ENCODE measurements at places on chromosomes 5 and 9.

- DNase-seq = no peak
Observed at GRCh38 chr5:55554585-55555202, 19.9 kb upstream of the PLPP1 start.

DNA sequence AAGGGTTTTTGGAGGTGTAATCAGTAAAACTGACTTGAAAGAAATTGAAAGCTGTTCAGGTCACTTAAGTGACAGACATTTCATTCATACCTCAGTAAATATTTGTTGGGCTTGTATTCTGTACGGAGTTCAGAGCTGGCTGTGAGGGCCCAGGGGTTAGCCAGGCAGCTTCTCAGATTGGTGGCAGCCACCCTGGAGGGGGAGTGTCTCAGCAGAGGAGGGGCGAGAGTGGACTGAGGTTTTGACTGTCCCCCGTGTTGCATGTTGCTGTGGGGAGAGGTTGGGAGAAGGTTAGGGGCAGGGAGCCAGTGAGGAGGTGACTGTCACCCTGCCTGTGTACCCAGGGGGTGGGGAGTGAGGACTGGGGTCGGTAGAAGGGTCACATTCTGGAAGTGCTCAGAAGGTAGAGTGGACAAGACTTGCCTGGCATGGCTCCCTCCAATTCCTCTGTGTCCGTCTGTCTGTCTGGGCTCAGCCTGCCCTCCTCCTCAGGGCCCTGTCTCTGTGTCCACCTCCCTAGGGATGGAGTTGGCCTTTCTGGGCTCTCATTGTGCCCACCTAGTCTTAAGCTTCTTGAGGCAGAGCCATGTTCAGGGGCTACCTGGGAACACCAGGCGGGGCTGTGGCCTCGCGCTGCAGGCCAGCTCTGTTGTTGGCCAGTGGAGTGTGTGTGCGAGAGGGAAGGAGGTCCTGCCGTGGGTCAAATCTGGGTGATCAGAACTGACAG lies 4.4 kb downstream of the PHF2 start:
- no peak for DNase-seq

DNA sequence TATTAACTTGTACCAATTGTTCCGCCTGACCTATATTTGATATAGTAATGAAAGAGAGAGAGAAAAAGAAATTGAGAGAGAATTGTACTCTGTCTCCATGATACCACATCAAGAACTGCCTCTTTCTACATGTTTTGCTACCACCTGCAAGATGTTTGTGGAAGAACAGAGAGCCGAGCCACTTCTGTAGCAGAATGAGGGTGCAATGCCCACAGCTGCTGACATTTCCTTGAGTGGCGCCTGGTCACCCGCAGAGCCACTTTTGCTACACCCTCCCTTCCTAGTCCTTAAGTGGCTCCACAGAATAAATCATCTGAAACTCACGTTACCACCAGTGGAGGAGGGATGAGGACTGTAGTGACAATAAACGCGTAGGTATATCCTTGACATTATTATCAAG lies 17.1 kb upstream of the FAM81B start:
- no peak for DNase-seq

DNA sequence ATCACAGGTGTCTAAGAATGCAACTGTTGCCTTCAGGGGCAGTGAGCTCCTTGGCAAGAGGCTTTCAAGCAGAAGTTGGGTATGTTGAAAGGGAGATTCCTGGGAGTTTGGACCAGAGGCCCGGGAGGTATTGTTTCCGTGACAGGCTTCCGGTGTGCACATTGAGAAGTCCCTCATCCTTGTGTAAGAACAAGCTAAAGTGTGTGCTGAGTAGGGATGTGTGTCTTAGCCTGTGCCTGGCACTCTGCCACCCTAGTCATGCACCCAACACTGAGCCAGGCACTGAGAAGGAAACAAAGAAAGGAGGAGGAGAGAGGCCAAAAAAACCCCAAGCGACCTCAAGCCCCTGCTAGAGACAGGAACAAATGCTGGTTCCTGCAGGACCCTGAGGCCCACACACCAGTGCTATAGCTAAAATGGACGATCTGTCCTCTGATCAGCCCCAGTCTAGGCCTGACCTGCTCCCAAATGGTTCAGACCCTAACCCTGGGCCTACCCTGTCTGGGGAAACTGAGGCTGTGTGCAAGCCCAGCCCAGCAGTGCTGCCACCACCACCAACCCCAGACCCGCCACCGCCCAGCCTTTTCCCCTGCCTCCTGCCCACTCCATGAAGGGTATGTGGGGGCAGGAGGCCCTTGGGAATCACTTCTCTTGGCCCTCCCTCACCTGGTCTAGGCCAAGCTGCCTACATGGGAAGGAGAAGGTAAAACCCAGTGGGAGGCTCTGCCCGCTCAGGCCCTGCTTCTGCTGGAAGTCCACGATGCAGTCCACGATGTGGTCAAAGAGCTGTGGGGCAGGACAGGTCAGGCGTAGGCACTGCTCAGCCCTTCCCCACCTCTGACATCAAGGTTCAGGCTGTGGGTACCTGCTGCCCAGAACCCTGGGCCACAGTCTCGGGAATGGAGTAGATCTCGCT lies 12.6 kb downstream of the HK3 start:
- DNase-seq = no peak

DNA sequence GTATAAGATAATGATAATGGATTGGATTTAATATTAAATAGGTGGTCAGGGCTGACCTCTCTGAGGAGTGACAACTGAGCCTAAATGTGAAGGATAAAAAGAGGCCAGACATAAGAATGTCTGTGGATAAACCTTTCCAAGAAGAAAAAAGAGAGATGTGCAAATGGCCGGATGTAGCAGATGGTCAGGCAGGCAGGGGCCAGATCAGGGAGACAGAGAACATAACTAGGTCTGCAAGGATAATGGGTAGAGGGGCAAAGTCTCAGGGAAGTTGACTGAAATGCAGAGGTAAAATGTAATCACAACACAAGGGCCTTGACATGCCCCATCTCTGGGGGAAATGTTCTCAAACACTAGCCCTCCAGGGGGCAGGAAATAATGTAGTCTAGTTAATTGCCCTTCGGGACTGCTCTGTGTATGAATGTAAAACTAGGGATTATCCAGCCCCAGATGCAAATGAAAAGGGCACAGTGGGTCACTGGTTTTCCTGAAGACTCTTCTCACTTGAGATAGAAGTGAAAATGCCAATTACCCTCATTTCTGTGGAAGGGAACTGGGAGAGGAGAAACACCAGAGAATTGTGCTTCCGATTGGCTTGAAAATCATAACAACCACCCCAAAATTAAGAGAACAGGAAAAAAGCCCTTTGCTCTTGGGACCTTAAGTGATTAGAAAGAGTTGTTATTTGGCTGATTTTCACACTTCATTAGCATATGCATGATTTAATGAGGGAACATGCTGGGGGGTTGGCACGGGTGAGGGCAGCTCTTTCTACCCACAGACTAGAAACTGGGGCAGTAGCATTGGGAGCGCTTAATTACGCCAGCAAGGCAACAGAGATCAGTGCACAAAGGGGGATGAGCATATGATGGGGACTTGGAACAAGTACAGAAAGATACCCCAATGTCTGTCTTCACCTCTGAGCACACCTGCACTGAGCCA lies 88.6 kb downstream of the PPP2R2B start:
- DNase-seq = no peak

DNA sequence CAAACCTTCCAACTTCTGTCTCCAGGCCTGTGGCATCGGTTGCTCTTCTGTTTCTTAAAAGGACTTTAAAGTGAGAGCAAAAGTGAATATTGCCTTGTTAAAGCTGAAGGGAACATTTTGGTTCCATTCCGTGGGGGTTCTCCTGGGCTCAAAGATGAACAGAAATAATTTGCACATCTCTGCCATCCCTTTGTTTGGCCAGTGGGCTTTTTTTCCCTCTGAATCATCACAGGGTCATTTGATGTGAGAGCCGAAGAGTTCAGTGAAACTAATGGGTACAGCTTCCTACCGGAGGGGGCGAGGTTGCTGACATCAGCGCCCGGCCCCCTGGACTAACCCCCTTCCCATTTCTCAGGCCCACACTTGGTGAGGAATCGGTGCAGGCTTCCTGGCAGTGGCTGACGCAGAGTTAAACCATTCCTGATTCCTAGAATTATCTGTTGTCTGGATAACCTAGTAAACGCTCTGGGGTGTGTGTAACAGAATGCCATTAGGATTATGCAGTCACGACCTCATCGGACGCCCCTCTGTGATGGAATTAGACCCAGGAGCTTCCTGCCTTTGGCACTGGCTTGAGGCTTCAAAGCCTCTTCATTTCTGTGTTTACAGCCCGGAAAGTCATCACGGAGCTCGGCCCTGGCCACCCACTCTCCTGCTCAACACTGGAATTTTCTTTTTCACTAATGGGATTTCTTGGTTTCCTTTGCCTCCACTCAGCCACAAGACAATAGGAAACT lies 61.6 kb upstream of the RPL26L1 start:
- no peak for DNase-seq

DNA sequence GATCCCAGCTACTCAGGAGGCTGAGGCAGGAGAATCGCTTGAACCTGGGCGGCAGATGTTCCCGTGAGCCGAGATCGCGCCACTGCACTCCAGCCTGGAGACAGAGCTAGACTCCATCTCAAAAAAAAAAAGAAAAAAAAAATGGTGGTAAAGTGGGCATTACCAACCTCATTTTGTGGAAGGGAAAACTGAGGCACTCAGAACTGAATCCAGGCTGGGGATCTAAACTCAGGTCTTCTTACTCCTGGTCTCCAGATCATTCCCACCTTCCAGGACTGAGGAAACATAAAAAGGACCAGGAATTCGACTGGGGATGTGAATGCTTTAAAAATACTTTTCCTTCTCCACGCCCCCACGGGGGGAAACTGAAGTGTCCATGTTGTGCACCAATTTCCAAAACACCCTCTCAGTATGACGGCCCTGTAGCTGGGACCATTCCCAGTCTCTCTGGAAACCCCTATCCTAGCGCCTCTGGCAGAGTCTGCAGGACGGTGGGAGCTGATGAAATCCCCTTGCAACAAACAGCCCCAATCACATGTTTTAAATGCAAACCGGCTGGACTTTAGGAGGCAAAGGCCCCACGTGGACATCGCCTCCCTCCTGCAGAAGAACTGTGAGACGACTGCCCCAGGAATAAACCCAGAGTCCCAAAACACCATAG lies 8.9 kb upstream of the AKNA start:
- DNase-seq = no peak

DNA sequence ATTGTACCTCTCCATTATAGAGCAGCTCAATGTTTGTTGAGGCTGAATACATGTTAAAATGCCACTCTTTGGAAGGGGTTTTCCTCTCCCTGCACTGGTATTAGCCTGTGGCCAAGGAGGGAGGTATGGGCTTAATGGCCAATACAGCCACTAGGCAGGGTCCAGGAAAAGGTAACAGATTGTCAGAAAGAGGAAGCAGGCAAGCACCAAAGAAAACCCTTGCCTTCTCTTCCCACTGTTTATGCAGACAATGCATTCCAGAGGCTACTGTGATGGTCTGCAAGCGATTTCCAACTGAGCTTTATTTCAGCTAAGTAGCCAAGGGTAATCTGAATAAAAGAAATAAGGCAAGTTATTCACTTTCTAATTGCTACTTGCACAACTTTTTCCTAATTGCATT lies 95.3 kb upstream of the SLC27A6 start:
- DNase-seq = no peak

DNA sequence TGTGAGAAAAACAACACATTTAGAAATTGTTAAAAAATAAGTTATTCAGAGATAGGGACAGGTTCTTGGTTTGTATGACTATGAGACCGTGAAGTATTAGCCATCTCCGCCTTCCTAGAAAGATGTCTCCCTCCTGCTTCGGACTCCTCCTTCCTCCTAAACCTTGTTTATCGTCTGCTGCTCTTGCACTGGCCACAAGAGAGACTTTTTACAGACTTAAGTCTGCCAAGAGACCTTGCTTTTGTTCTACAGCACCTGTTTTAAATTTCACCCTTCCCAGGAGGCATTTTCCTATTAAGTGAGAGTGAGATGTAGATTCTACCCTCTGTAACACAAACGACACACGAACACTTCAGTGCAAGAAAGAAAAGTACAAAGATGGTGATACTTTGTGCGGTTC lies 274.6 kb downstream of the ARHGEF28 start:
- no peak for DNase-seq

DNA sequence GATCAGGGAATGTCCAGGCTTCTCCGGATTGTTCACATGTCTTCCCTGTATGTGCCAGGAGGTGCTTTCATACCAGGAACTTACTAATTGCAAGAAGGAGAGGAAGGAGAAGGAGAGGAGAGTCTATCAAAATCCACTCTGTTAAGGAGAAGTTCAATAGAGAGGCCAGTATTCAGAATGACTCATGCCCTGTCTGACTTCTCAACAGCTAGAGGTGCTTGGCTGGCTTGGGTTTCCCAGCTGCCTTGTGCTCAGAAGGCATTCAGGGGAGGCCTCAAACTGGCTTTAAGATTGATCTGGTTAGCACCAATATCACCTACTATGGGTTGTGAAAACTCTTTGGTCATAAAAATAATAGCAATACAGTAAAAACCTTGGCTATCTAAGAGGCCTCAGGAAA lies 167.9 kb upstream of the GLRA1 start:
- no peak for DNase-seq

DNA sequence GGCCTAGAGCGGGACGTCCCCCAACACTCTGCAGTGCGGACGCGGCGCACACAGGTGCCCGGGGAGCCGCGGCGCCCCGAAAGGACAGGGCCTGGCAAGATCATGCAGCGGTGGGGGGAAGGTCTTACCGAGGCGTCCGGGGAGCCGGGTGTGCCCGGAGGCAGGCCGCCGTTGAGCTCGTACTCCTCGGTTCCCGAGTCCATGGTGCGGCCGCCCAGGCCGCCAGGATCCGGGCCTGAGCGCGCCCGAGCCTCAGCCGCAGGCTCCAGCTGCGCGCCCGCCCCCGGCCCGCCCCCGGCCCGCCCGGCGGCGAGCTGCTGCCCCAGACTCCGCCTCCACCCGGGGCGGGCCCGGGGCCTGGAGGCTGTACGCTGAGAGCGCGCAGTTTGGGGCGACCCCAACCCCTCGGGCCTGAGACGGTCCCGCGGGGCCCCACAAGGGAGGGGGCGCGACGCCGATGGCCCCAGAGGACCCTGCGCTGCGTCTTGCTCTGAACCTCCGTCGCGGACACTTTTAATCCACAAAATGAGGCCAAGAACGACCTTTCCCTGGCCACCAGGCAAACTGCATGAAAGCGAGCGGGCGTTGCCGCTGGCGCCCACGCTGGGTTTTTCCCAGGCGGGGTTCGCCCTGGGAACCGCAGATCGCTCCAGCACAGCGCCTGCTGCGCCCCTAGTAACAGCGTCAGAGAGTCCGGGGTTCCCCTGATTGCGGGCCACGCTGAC lies at the start of gene NINJ1:
Gene NINJ1 (minus strand): TSS at position 237 of the 725 bp plus-strand sequence. CDS start 34 bp downstream, at position 203.
- peak; percentile 56 for DNase-seq

DNA sequence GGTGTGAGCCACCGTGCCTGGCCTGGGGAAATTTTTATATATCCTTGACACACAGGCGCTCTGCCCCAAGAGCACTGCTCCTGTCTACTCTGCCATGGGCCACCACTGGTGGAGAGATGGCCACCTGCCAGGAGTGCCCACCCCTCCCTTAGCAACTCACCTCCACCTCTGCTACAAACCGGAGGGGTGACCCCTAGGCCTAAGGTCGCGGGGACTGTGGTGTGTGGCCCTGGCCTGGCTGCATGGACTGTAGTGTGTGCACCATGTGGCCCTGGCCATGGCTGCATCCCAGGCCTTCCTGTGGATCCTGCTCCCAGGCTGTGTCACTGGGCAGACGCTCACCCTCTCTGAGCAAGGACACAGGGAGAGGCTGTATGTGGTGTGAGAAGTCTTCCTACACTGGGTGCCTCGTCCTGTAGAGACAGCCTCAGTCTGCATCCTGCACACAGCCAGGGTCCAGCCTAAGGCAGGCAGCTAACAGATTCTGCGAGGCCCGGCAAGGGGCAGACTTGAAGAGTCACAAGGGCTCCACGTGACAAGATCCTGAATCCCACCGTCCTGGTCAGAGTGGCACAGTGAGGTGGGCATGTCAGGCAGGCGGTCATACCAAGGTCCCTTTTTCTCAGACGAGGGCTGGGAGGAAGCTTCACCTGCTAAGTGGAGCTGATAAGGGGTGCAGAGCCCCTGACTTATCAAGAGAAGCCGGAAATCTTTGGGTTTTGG lies 10.3 kb downstream of the NINJ1 start:
- no peak for DNase-seq

All from NCI-H2081 (cell line).